Cortex of kidney (tissue), 1 donor: ENCODE measurements at places on chromosomes 2 and 18.

- DNase-seq, result no peak
Measured at GRCh38 chr2:9201185-9201891, 5.3 kb upstream of the ASAP2 start.

DNA sequence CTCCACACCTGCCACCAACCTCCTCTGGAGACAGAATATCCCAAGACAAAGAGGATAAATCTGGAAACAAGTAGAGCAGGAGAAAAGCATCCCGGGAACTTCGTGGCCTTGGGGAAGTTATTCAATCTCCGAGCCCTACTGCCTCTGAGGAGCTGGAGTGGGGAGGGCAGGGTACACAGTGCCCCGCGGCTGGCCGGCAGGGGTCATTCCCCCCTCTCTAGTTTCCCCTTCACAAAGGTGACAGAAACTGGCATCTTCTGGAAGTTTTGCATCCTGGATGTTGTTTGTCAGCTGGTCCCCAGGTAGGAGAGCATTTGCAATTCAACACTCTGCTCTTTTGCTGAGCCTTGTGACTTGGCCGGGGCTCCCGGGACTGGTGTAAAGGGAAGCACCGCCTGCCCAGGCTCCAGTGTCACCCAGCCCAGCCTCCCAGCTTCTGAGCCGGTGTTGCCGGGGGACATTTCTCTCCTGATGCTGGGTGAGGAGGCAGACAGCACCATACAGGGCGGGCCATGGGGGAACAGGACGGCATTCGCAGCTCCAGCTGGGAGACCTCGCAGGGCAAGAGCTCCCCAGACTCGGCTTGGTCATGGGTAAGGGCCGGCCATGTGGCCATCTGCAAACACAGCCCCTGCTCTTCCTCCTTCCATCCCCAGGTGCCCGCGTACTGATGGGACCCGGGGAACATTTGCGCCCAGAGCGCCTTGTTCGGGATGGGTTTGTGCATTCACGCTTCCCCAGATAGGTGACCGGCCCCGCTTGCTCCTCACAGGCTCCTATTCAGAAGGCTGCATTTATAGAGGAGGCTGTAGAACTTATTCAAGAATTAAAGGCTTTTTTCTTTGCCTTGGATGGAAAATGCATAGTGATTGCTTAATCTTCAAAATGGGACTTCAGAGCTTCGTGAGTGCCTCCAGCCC lies 7.4 kb upstream of the NTSR2 start:
- no peak for DNase-seq

- no peak for DNase-seq
Measured at GRCh38 chr18:78867131-78867530, 112.5 kb upstream of the SALL3 start.

GRCh38 chr2:44291281-44292248 lies 16.3 kb downstream of the SLC3A1 start:
- no peak for DNase-seq

DNA sequence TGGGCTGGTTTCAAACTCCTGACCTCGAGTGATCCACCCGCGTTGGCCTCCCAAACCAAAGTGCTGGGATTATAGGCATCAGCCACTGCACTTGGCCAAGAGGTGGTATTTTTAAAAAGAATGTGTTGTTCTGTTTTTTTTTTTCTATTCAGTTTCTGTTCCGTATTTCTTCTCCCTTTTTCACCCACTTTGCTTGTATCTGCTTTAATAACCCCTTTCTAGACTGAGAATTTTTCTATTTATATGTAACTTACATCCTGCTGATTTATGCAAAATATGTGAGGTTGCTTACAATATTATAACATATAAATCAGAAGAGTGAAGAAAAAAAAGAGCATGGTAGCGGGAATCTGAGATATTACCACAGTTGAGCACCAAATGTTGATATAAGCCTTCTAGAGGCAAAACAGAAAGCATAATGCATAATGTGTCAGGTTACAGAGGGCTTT lies 17.2 kb upstream of the LYPD6B start:
- no peak for DNase-seq

GRCh38 chr2:47520302-47520630 lies 117.3 kb downstream of the MSH2 start:
- no peak for DNase-seq

GRCh38 chr2:199690225-199690624 lies 160.8 kb downstream of the FTCDNL1 start:
- DNase-seq, result no peak

DNA sequence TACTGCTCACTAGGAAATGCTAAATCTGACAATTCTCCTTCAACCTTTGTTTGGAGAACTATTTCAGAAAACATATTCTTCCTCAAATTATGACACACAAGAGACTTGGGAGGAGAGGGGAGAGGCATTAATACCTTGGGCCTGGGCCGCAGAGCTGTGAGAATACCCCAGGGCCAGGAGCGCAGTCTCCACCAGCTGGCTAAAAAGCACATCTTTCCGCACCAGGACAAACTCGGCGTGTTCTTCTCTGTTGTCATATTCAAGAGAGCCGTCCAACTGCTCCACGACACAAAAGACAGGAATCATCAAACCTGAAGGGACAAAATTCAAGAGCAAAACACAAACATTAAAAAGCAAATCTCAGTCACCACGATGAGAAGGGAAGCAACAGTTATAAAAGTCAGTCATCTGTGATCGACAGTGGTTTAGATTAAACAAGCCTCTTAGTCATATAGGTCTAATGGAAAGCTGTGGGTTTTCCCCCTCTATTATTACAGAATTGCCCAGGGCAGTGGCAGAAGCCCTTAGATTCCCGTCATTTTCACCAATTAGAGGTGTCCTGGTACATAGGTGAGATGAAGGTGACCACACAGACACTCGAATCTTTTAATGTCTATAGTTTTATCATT lies 24.4 kb downstream of the SATB2 start:
- DNase-seq, result no peak

DNA sequence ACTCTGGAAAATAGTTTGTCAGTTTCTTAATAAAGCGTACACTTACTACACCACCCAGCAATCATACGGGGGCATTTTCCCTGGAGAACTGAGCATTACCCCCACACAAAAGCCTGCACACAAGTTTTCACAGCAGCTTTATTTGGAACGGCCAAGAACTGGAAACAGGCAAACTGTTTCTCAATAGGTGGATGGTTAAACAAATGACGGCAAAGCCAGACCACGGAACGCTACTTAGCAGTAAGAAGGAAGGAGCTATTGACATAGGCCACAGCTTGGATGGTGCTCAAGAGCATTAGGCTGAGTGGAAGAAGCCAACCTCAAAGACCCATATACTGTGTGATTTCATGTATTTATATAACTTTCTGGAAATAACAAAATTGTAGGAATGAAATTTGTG lies 9.0 kb downstream of the MALL start:
- no peak for DNase-seq

- DNase-seq, result no peak
Measured at GRCh38 chr2:1744446-1745170, at the start of gene PXDN. PXDN (minus strand) TSS chr2:1744515; CDS start chr2:1744455, 60 bp downstream.

DNA sequence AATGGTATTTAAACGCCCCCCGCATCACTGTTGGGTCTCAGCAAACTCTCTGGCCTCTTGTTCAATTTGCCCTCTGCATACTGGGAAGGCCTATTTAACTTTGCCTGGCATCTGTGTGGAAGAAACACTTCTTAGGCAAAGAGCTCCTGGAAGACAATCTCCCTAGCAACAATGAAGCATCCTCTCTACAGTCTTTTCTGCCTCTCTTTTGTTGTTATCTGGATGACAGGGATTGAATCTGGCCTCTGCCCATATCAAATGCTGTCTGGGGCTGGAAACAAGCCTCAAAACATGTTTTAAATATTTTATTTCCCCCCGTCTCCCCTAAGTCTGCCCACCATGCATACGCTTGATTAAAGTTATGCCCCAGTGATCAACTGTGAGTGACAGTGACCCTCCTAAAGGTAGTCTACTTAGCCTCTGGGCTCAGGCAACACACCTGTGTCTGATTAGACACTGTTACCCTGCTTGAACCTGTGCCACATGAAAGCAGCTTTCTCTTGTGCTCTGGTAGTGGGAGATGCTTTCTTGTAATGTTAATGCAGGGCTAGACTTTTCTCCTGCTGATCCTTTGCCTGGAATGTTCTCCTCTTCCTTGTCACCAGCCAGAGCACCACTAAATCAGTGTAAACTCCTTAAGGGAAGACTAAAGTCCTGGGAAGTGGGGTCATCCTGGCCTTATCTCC lies 34.9 kb downstream of the CDC42EP3 start:
- DNase-seq, result no peak

- peak; percentile 18 for DNase-seq
Measured at GRCh38 chr18:5238371-5238976, 41.4 kb upstream of the AKAIN1 start.

GRCh38 chr2:22798386-22798785 lies 586.6 kb upstream of the KLHL29 start:
- DNase-seq, result no peak

- no peak for DNase-seq
Measured at GRCh38 chr2:156800781-156801361, 364.7 kb downstream of the GPD2 start.

DNA sequence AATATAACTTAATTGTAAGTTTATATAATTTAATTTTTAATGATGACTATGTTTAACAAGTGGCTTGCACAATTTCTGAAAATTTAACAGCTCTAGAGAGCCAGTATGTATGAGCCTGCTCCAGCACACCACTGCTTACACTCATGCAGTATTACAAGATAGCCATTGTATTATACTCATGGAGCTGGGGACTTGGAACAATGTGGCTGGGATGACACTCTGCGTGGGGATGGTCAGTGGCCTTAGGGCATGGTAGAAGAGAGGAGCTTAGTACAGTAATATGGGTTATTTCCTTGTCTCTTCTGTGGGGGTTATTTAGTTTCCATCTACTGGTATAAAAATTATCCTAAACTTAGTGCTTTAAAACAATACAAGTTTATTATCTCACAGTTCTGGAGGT lies 105.1 kb upstream of the STON1 start:
- no peak for DNase-seq

GRCh38 chr2:122156176-122156890 lies 400.9 kb downstream of the TSN start:
- DNase-seq, result no peak

- DNase-seq, result no peak
Measured at GRCh38 chr2:101105654-101106053, 45.5 kb downstream of the TBC1D8 start.

DNA sequence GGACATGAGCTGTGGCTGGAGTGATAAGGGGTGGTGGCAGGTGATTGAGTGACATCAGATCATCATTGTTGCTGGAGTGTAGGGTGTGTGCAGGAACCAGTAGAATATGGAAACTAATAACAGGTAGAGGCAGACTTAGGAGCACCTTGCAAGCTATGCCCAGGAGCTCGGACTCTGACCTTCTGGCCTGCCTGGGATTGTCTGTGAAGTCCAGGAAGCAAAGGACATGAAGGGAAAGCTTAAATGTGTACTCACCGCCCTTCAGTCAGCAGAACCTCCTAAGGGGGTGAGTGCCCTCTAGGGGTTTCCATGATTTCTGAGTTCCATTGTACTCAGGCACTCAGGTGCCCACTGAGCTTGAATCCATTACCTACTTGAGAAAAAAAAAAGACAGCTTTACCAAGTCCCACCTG lies 104.2 kb downstream of the CRIM1 start:
- no peak for DNase-seq

- DNase-seq, result no peak
Measured at GRCh38 chr18:74819433-74820059, 221.9 kb downstream of the ZNF407 start.

- no peak for DNase-seq
Measured at GRCh38 chr2:191347881-191348280, 102.7 kb downstream of the MYO1B start.

GRCh38 chr2:235265348-235265965 lies 228.4 kb upstream of the AGAP1 start:
- DNase-seq, result no peak

- no peak for DNase-seq
Measured at GRCh38 chr2:48205137-48205798, 299.0 kb upstream of the FBXO11 start.

GRCh38 chr2:28398101-28398834 lies 5.6 kb downstream of the FOSL2 start:
- DNase-seq, result no peak

DNA sequence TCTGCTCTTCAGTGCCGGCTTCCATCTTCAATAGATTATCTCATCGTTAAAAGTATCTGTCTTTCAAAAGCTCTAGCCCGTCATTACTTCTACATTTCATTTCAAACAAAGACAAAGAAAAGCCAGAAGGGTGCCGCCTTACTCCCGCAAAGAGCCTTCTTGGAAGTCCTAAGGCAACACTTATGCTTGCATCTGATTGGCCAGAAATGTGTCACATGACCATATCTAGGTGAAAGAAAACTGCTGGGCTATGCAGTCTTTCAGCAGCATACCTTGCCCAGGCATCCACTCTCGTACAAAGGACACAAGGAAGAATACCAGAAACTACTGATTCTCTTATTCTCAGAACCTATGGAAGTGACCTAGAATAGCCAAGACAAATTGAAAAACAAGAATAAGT lies 217.1 kb upstream of the SLC35G4 start:
- DNase-seq, result no peak

DNA sequence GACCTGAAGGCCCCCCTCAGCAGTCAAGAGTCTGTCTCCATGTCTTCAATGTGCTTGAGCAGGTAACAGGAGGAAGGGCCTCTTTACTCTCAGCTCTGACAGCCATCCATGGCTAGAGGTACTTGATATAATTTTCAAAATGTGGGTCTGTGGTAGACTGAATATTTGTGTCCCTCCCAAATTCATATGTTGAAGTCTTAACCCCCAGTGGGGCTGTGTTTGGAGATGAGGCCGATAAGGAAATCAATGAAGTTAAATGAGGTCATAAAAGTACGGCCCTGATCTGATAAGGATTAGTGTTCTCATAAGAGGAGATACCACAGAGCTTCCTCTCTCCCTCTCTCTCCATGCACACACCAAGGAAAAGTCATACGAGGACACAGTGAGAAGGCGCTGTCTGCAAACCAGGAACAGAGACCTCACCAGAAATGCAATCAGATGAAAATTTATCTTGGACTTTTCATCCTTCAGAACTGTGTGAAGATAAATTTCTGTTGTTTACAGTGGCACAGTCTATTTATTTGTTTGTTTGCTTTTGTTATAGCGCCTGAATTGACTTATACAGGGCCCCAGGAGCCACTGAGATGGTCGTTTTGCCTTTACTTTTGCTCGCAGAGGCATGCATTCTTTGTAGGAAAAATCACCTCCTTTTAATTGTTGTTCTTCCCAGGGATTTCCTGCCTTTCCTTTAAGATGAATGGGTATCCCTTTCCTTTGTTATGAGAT lies 274.8 kb upstream of the TRIB2 start:
- no peak for DNase-seq

GRCh38 chr2:85273738-85274731 lies 53.8 kb downstream of the TGOLN2 start:
- no peak for DNase-seq

- no peak for DNase-seq
Measured at GRCh38 chr2:237242091-237242536, 156.4 kb downstream of the COPS8 start.

DNA sequence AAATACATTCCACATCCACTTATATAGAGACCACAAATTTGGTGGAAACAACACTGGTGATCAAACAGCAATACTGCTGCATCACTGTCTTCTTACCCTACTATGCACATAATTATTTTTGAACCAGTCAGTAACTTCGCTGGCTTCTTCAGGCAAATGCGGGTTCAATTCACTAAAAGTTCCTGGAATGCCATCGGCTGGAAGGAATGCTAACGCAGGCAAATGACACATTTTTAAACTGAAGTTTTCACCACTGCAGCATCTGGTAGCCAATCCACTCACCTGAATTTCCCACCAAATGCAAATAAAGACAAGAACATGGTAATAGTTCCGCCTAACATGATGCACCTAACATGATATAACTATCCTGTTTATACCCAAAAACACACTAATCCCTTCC lies 10.0 kb upstream of the HDHD2 start:
- DNase-seq, result no peak
